ENCODE measurements at places on chromosomes 11 and 22.

DNA sequence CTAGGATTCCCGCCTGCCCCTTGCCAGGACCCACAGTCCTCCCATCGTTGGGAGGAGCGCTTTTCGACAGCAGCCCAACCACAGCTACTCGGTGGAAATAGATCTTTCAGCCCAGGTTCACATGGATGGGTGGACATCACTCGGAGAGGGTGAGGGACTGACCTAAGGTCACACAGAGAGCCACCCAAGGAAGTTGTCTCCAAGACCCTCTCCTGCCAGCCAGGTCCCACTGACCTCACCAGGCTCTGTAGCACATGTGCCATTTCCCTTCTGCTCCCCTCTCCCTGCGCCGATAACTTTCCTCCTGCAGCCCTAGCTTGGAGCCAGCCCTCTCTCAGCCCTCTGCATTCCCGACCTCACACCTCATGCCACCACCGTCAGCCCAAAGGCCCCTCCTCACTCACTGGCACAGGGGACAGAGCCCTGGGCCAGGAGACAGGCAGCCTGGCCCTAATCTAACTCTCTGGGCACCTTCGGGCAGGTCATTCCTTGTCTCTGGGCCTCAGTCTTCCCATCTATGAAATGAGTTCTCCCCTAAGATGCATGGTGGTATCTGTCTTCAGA is 4.7 kb downstream of the KCNJ4 start:
- DNase-seq = no peak

DNA sequence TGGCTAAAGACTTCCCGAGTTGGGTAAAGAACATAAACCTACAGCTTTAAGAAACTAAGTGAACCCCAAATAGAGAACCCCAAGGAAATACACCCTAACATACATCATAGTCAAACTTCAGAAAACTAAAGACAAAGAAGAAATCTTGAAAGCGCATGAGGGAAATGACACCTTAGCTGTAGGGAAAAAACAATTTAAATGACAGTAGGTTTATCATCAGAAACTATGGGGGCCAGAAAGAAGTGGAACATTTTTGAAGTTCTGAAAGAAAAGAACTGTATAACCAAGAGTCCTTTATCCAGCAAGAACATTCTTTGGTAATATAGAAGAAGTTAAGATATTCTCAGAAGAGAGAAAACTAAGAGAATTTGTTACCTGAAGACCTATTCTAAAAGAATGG is 15.5 kb upstream of the OR2AT4 start:
- DNase-seq = no peak

DNA sequence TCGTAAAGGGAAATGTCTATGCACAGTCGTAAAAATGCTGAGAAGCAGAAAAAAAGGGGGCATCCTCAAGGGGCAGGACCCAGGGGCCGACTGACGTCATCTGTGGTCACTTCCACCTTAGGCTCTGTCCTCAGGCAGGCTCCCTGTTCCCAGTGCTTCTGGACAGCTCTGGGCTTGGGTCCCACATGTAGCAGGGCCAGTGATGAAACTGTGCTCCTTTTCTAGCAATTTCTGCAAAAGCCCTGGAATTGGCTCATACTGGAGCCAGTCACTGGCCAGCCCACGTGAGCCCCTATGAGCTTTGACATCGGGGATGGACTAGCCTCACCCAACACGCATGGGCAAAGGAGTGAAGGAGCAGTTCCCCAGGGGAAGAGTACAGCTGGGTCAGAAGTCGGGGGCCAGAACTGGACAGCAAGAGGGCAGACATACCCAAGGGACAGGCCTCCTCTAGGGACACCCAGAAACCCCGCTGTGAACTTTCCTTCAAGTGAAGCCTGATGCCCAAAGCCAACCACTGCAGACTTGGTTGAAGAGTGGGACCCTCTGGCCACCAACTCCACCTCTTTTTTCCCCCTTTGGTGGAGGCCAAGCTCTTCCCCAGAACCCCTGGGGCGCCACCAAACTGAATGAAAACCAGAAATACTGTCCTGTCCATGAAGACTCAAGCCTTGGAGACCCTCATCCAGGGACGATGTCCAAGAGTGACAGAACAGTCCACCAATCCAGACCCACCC is 1349.0 kb downstream of the BRD1 start:
- no peak for DNase-seq

DNA sequence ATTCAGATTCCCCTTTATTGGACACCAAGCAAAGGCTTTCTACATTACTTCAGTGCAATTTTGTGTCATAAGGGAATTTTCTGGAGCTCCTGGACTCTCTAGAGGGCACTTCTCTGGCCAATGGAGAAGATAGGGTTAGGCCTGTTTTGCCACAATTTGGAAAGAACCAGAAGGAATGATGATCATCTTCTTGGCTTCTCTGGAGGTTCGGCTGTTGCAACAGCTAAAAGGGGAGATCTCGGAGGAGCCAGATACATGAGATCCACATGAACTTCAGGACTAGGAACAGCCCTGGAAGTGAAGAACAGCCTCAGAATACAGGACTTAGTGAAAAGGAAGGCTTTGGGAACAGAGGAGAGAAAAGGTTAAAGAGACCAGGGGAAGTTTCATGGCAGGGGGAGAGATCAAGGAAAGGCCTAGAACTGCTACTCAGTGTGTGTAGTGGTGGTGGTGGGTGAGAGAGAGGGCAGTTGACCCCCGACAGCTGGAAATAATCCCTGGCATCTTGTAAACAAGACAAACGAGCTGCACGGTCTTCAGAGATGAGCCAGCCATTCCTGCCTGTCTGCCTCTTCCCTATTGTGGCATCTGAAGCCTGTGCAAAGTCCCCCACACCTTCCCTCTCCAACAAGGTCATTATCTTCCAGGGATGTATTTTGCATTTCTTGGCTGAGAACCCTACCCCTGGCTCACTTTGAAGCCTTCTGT is 83.8 kb downstream of the CCDC81 start:
- DNase-seq = no peak

DNA sequence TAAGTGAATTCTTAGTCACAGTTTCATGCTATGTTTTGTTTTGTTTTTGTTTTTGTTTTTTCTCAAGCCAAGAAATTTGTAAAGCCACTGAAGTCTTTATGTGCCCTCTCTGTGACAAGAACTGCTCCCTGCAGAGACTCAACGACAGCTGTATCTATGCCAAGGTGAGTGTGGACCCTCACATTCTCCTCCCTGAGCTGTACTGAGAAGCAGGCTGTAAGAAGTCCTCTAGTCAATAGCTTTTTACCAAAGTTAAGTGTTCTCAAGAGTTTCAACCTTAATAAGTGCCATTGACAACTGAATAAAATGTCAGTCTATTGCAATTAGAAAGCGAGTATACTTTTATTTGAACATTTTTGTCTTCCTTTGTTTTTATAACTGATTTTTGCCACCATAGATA is 18.9 kb downstream of the MUC15 start:
- no peak for DNase-seq

DNA sequence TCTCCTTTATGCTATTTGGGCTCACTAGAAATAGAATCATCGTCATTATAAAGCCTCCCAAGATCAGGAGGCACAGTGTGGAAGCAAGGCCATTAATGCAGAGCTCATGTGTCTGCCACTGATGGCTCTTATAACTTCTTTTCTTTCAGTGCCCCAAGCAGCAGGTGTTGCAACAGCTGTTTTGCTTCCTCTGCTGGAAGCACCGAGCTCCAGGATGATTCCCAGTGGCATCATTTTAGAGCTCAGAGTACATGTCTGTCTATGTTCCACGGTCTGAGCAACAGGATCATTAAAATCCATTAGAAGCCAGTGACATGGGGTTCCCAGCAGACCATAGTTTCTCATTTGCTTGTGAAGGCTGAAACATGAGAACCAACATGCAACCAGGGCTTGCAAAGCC is 803.0 kb upstream of the FAT3 start:
- DNase-seq = peak; percentile 13

DNA sequence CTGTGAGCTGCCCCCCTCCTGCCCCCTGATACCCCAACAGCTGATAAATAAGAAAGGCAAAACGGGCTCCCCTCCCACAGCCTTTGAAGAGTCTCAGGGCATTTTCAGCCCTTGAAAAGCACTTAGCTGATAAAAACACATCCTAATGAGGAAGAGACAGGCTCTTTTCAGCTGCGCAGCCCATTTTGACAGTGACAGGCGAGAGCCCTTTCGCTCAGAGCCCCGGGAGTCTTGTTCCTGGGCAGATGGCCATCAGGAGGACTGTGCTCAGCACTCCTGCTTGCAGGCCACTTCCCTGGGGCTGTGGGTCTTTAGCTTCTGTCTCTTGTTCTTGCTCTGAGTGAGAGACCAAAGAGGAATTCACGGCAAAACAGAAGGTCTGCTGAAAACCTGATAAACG is 757.2 kb downstream of the BRD1 start:
- no peak for DNase-seq

- no peak for DNase-seq
Measured at GRCh38 chr22:21593406-21594232, 26.1 kb downstream of the UBE2L3 start.

DNA sequence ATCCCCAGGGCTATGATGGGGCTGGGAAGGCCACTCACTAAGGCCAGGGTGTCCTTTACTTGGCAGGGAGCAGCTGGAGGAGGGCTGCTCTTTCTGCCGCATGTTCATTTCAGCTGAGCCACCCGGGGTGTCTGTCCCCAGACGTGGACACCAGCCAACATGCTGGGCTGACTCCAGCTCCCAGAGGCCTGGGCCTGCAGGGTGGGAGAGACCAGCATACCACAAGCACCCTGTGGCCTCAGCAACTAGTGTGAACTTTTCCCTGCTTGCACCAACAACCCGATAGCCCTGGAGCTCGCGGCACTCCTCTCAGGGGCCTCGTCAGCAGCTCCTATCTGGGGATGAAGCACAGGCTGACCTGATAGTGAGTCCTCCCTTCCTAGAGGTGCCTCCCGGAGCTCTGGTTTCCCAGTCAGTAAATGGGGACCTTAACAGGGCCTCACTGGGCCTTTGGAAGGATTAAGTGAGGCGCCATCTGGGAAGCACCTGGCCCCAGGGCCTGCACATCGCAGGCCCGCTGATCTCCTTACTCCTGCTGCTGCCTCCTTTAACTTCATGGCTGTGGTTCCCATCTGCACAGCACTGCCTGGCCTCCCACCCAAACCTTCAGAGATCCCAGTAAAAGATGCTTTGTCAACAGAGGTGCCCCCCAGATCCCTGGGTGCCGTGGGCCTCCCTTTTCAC is 83.4 kb downstream of the GALNT18 start:
- no peak for DNase-seq

- DNase-seq = no peak
Measured at GRCh38 chr22:19610518-19611253, 86.5 kb upstream of the CLDN5 start.

DNA sequence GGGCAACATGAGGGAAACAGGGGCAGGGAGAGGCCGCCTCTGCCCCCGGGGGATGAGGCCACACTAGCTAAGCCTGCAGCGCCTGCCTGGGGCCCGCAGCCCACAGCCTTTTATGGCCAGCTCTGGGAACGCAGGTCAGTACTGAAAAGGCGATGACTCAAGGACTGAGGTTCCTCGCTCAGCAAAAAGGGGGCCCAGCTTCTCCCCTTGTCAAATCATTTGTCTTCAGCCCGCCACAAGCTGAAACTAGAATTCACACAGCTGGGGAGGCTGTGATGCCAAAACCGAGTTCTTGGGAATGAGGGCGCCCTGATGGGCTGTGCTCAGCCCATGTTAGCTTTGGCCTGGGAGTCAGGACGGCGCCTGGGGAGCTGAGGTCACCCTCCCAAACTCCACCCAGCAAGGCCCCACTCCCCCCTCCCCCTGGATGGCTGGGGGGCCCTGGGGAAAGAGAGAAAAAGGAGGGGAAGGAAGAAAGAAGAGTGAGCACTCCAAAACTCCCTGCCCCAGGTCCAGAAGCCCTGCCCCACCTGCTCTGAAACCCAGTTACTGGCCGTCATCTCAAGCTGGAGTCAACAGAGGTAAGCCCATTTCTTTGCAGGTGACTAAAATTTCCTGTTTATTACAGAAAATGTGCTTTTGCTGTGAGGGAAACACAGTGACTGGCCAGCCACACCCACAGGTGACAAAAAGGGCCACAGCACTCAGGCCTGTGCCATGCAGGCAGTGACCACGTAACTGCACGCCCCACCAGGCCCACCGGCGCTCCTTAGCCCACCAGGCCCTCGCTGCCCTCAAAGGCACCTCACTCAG is 13.7 kb downstream of the EHD1 start:
- no peak for DNase-seq

GRCh38 chr22:50447576-50448551 is 27.0 kb downstream of the SBF1 start:
- no peak for DNase-seq

- peak; percentile 42 for DNase-seq
Measured at GRCh38 chr11:17019232-17019631, 5.0 kb upstream of the PLEKHA7 start.

DNA sequence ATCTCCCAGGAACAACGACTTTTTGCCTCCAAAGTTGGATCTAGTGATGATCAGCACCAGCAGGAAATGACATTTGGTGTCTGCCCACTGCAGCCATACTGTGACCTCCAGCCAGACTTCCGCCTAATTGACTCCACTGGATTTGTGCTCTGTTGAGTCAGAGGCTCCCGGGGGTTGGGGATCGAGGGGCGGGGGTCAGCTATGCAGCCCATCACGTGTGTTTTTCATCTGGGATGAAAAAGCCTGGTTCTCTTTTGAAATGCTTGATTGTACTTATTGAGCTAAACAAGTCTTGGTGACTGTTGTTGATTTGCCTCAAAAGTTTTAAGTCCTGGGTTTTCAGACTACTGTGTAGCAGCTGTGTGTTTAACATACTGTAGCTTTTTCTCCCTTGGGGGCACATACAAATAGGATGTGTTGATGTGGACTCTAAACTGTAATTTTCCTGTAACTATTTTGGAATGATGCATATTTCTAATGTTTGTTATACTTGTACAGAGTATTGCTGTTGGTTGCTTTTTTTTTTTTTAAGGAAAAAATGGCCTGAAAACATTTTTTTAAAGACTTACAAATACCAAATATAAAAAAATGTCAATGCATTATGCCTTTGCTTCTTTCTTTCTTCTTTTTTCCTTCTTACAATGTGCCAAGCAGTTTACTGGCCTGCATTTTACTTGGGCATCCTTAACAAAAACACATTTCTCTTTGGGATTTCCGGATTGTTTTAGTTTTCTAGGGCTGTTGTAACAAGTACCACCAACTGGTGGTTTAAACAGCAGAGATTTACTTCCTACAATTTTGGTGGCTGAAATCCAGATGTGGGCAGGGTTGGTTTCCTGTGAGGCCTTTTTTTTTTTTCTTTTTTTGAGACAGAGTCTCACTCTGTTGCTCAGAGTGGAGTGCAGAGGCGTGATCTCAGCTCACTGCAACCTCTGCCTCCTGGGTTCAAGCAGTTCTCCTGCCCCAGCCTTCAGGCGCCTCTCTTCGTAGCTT is 46.1 kb upstream of the OR4B1 start:
- no peak for DNase-seq

GRCh38 chr11:126305699-126306098 is 1.8 kb downstream of the DCPS start:
- DNase-seq = no peak

DNA sequence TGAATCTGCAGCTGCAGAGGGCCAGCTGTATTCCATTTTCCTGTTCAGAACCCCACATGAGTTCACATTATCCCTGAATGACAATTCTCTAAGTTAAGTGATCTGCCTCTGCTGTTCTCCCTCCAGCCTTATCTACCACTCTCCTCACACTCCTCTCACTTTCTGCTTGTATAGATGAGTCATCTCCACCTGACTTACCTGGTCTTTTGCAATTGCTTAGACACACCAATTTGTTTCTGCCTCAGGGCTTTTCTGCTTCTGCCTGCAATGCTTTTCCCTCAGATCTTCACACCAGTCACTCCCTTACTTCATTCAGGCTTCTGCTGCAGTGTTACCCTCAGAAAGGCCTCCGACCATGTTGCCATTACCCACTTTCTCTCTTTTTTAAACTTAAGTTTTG is 118.1 kb downstream of the ATM start:
- DNase-seq = no peak

Measured in NCI-H1105 (cell line).